ENCODE measurements at places on chromosomes 6 and 20.

GRCh38 chr20:37308086-37309050 is 18.9 kb downstream of the MANBAL start:
- no peak for DNase-seq

DNA sequence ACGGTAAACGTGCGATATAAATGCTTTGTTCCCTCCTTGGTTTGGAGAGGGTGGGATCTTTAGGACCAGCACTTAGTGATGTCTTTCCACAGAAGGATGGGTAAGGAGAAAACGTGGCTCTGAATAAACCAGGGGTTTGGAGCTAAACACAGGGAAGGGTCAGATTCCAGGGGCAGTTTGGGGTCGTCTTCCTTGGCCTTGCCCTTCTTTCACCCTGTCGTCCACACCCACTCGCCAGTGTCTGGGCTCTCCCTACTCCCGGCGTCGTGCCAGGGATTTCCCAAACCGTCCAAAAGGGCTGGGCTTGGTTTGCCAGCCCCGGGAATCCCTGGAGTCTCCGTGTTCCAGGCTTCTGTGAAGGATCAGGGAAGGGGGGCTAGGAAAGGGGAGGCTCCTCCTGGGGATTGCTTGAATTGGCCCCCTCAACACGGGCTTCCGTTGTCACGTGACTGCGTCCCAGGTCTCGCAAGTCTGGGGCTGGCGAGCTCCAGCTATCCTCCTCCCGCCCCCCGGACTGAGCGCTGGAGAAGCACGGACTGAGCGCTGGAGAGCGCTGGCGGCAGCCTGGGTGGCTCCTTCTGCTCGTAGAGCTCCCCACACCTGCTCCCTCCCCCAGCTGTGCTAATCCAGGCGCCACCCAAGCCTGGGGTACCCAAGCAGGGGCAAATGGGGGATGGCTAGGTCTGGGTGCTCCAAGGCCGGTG is 9.4 kb upstream of the ARMC12 start:
- no peak for DNase-seq

GRCh38 chr20:22698259-22698842 is 114.0 kb upstream of the FOXA2 start:
- DNase-seq: no peak

DNA sequence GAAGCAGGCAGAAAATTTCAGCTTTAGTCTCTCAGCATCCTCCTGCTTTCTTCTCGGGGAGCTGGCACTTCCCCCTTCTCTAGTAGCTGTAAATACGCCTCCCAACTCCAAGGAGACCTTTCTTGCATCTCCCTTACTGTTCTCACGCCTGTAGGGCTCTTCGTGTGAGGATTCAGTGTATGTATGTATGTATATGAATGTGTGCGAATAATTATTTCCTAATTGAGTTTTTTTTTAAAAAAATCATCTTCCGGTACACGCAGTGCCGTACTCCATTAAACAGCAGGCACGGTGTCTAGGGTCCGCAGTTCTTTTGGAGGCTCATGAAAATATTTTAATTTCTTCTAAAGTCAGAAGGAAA is 85.4 kb downstream of the HFE start:
- no peak for DNase-seq

GRCh38 chr20:57807401-57808263 is 97.8 kb upstream of the PMEPA1 start:
- DNase-seq: no peak

DNA sequence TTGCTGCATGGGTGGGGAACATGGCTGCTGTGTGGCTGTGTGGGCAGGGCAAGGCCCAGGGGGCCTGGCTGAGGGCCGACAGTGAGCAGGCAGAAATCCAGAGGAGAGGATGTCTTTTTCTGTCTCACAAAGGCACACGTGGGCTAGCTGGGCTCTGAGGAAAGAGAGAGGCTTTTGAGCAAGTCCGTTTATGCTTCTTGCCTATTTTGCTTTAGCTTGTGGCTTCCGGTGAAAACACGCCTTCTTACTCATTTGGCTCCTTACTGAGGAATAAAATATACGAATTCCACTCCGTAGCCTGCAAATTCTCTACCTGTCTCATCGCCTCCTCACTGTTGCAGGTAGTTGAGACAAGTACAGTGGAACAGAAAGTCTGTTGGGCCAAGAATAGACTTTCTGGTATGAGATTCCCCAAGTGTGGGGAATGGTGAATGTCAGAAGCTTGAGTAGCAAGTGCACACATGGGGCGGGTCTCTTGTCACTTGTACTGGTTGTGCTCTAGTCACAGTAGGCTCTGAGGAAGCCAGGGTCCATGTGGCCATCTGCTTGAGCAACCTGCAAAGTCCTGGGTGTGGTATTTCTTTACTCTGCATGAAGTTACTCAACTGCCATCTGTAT is 28.4 kb downstream of the WRNIP1 start:
- no peak for DNase-seq

DNA sequence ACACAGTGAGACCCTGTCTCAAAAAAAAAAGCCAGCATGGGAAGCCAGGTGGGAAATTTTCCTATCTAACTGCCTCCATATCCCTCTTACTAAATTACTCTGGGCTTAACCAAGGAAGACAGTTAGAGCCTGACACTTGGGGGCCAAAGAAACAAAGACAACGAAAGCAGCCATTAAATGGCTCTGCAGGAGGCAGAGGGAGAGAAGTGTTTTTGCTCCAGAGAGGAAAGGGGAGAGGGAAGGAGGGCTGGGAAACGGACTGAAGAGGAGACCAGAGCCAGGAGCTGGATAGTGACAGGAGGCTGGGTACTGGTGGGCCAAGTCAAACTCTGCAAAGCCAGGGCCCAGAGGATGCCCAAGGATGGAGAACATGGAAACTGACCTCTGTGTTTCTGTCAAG is 10.7 kb upstream of the TGIF2 start:
- no peak for DNase-seq

- DNase-seq: no peak
Measured at GRCh38 chr20:59954718-59955117, 3.5 kb upstream of the CDH26 start.

GRCh38 chr6:12459945-12460661 is 169.9 kb downstream of the EDN1 start:
- DNase-seq: no peak

GRCh38 chr6:146870760-146871159 is 272.0 kb downstream of the ADGB start:
- DNase-seq: no peak

DNA sequence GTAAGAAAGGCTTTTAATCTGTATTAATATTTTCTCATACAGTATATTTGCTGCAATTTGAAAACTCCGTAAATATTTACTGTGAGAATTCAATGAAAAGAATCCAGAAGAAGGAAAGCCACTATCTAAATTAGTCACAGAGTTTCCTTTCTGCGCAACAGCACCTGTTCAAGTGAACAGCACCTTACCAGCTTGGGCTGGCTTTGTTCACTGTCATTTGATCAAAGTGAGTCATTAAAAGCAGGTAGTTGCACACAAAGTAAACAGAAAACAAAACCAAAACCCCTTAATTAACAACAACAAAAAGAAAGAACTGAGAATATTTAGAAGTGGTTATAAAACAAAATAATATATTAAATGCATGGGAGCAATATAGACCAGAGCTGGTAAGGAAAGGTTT is 12.8 kb downstream of the SMLR1 start:
- DNase-seq: no peak

- DNase-seq: peak; percentile 77
Measured at GRCh38 chr6:106084106-106084988, 1.8 kb upstream of the PRDM1 start.

DNA sequence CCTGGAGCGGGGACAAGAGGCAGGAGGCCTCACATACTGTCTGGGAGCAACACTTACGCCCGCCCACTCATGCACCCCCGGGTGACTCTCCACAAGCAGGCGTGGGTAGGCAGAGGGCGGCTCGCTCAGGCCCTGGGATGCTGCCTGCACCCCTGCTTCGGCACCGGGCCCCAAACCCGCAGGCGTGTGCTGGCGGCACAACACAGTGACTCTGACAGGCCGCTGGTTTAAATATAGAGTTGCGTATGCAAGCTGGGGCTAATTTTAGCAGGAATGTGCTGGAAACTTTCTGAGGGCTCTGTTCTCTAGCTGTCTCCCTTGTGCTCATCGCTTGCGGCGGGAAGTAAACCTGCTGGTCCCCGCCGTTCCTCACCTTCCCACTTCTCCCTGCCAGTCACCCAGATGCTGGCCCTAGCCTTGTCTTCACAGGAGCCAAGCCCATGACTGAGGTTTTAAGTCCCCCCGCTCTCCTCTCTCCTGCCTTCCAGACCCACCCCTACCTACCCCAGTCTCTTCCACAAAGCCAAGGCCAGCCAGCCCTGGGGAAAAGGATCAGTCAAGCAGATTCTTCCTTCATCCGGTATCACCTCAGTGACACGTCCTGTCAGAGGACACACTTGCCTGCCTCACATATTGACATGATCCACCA is 94.5 kb upstream of the FOXP4 start:
- DNase-seq: no peak

GRCh38 chr20:64025826-64026412 is 10.1 kb upstream of the C20orf204 start:
- DNase-seq: no peak

DNA sequence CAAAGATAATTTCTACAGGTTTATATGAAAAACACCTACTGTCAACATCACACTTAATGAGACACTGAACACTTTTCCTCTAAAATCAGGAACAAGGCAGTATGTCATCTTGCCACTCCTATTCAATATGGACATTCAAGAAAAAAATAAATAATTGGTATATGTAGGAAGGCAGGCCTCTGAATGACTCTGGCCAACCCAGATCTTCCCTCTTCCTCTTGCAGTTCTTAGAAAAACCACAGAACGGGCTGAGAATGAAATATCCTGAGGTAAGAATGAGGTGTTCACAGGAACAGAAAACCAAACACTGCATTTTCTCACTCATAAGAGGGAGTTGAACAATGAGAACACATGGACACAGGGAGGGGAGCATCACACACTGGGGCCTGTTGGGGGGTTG is 1207.2 kb upstream of the CITED2 start:
- no peak for DNase-seq

GRCh38 chr6:24353861-24354260 is 4.0 kb downstream of the DCDC2 start:
- DNase-seq: no peak

DNA sequence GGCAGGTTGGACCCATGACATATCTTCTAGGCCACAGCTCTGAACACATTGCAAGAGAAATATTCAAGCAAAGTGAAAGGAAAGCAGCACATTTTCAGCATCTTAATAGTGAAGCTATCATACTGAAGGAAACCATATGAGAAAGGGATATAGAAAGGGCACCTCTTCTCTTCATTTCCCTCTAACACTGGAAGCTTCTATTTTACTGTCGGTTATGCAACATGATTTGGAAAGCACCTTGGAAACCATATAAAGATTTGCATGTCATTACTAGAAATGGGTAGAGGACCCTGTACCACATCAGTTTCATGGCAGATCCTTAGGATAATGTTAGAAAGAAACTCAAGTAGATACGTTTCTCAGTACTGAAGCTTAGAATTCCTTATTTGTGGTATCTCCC is 70.5 kb upstream of the HMGN3 start:
- DNase-seq: no peak

GRCh38 chr6:111263837-111264236 is 176.5 kb downstream of the SLC16A10 start:
- DNase-seq: peak; percentile 55

GRCh38 chr20:4056880-4057279 is 41.5 kb upstream of the RNF24 start:
- DNase-seq: no peak

- no peak for DNase-seq
Measured at GRCh38 chr20:23879328-23879798, at the start of gene CST5. Gene CST5 (minus strand): TSS chr20:23879748. CDS start chr20:23879676, 72 bp downstream.

DNA sequence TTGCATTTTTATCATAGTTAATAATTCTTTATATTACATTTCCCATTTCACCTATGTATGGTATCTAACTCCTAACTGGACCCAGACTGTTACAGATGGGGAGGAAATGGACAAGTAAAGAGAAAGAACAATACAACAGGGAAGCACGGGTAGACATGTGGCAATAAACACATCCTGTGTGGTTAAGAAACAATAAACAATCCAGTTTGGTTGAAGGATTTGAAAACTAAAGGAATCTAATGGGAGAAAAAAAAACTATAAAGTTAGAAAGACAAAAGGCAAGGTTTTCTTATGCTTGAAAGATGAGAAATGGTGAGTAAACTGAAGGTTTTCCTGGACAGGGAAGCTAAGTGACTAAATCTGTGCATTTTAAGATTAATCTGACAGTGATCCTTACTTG is 34.9 kb upstream of the ALDH8A1 start:
- no peak for DNase-seq

GRCh38 chr6:130313206-130313605 is 52.6 kb upstream of the TMEM200A start:
- no peak for DNase-seq

- DNase-seq: no peak
Measured at GRCh38 chr6:165920896-165921671, 246.6 kb downstream of the TBXT start.

DNA sequence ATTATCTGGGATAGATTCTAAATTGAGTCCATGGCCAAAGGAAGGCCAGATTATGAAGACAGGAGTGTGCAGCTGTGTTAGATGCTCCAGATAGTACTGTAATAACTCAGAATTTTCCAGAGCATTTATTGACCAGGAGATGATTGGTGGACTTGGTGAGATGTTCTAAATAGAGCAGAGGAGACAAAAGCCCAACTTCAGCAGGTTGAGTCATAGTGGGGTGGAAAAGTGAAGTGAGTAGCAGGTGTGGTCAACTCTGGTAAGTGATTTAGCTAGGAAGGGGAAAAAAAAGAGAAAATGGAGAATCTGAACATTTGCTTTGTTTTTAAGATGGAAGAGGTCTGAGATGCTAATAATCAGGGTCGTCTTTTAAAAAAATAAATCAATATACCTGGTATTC is 227.4 kb downstream of the TMEM200A start:
- no peak for DNase-seq

DNA sequence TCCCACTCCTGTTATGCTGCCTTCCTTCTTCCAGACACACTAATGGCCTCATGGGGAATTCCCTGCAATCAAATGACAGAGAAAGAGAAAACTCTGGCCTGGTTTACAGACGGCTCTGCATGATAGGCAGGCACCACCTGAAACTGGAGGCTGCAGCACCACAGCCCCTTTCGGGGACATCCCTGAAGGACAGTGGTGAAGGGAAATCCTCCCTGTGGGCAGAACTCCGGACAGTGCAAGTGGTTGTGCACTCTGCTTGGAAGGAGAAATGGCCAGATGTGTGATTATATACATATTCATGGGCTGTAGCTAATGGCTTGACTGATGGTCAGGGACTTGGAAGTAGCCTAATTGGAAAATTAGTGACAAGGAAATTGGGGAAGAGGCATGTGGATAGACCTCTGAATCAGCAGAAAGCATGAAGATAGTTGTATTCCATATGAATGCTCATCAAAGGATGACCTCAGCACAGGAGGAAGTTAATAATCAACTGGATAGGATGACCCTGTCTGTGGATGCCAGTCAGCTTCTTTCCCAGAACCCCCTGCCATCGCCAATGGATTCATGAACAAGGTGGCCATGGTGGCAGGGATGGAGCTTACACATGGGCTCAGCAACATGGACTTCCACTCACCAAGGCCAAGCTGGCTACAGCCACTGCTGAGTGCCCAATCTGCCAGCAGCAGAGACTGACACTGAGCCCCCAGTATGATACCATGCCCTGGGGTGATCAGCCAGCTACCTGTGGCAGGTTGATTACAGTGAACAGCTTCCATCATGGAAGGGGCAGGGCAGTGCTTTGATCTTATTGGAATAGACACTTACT is 44.5 kb upstream of the VSX1 start:
- DNase-seq: no peak

All from stromal cell of bone marrow (primary cell).